HepG2 (cell line): ENCODE measurements at places on chromosomes 11 and 22.

GRCh38 chr22:50418624-50419023, 56.2 kb downstream of the SBF1 start:
- no peaks in the 10 kb centered on the region for H3K4me1 ChIP-seq
- no peak overlapping the region for H3K27ac ChIP-seq
- no peak for DNase-seq
- peaks cover 90% of the 10 kb centered on the region for H3K36me3 ChIP-seq
- H3K4me3 ChIP-seq: no peak overlapping the region

DNA sequence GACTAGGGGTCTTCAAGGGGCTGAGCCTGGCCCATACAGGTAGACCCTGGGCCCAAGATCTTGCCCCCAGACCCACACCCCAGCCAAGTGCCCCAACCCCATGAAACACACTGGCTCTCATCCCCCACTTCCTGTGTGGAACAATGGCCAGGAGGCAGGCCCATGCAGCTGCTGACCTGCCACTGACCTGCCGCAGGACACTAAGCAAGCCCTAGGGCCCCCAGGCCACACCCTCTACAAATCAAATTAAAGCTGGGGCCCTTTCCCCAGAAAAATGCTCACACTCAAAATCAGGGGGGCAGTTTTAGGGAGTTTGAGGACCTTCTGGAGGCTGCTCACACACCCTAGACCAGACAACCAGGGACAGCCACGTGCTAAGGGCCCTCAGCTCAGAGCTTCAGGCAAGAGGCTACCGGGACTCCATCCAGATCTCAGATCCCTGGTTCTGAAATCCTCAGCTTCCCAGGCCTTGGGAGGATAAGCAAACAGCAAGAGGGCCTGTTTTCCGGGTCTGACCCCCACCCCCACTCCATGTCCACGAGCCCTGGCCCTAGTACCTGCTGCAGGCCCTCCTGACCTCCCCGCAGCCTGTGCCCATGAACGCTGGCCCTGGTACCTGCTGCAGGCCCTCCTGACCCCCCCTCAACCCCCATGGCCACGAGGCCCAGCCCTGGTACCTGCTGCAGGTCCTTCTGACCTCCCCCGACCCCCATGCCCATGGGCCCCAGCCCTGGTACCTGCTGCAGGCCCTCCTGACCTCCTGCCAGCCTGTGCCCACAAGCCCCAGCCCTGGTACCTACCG, 10.0 kb downstream of the CARD10 start:
- peak overlapping the region; percentile 30 for H3K27ac ChIP-seq
- H3K4me3 ChIP-seq: no peak overlapping the region
- peaks cover 69% of the 10 kb centered on the region for H3K36me3 ChIP-seq
- no peaks in the 10 kb centered on the region for H3K27me3 ChIP-seq

GRCh38 chr11:120547811-120548681, 36.5 kb downstream of the GRIK4 start:
- no peaks in the 10 kb centered on the region for H3K36me3 ChIP-seq
- no peak overlapping the region for H3K4me3 ChIP-seq
- H3K4me1 ChIP-seq: peaks cover 20% of the 10 kb centered on the region
- H3K27me3 ChIP-seq: peaks cover 21% of the 10 kb centered on the region; the same call in 2 of the 3 replicates

- H3K36me3 ChIP-seq: no peaks in the 10 kb centered on the region
Observed at GRCh38 chr11:109958131-109958820, 134.9 kb upstream of the ZC3H12C start.

DNA sequence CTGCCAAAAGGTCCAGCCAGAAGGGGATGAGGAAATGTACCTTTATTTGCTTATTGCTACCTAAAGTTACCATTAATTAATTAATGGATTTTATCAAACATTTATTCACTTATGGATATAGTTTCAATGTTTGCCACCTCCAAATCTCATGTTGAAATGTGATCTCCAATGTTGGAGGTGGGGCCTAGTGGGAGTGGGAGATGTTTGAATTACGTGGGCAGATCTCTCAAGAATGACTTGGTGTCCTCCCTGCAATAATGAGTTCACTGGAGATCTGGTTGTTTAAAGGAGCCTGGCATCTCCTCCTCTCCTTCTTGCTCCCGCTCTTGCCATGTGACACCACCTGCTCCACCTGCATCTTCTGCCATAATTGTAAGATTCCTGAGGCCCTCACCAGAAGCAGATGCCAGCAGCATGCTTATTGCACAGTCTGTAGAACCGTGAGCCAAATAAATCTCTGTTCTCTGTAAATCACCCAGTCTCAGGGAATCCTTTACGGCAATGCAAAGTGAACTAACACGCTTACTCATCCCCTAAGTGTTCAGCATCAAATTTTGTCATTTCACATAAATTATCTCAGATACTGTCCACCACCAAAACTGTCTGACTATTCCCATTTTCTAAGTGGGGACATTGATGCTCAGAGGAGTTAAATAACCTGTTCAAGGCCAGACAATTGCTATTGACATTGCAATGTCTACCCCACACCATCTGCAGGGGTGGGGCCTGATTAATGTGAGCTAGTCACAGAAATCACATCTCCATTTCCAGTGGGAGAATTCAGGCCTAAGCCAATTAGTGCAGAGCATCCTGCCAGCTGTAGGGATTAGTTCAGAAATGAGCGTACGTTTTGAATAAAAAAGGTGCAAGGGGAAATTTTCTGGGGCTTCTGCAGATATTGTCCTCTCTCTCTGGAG, 51.6 kb upstream of the SYN3 start:
- H3K4me1 ChIP-seq: no peaks in the 10 kb centered on the region
- H3K4me3 ChIP-seq: no peak overlapping the region
- no peak for DNase-seq
- no peaks in the 10 kb centered on the region for H3K36me3 ChIP-seq
- no peak overlapping the region for H3K27ac ChIP-seq

DNA sequence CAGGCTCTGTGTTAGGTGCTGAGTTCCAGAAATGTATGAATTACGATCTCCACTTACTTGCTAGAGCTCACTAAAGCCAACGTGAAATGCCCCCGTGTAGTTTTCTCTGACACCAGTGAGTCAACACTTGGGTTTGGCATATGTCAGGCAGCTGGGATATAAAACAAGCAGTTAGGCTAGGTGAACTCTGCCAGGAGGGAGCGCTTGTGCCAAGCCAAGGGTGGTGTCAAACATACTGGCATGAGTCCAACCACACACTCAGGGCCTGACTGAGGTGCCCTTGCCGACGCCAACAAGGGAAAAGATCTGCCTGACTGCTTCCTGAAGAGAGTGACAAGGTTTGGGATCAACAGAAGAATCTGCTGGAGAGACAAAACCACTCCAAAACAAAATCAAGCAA, 167.8 kb upstream of the NARS2 start:
- DNase-seq: no peak
- 0 out of 3 replicates have a peak, but pooled peaks cover 22% of the 10 kb centered on the region for H3K27me3 ChIP-seq
- H3K27ac ChIP-seq: no peak overlapping the region

DNA sequence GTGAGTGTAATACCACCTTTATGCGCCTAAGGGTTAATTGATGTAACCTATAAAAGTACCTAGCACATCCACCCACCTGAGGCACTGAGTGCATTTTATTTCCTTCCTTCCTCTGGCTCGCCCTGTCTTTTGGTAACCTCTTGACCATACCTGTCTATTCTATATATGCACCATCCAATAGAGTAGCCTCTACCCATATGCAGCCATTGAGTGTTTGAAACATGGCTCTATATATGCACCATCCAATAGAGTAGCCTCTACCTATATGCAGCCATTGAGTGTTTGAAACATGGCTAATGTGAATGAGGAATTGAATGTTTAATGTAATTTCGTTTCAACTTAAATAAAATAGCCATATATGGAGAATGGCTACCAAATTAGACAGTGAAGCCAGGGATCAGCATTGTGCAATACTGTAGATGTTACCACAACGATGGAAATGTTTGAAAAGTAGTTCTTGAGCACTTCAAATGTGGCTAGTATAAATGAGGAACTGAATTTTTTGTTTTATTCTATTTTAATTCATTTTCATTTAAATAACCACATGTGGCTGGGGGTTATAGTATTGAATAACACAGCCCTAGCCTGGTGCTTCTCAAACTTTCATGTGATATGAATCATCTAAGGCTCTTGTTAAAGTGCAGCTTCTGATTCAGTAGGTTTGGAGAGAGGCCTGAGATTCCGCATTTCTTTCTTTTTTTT, 33.8 kb downstream of the SLC35F2 start:
- H3K27me3 ChIP-seq: no peaks in the 10 kb centered on the region
- H3K27ac ChIP-seq: no peak overlapping the region
- H3K4me3 ChIP-seq: no peak overlapping the region
- H3K36me3 ChIP-seq: no peaks in the 10 kb centered on the region
- H3K4me1 ChIP-seq: no peaks in the 10 kb centered on the region
- no peak for DNase-seq

DNA sequence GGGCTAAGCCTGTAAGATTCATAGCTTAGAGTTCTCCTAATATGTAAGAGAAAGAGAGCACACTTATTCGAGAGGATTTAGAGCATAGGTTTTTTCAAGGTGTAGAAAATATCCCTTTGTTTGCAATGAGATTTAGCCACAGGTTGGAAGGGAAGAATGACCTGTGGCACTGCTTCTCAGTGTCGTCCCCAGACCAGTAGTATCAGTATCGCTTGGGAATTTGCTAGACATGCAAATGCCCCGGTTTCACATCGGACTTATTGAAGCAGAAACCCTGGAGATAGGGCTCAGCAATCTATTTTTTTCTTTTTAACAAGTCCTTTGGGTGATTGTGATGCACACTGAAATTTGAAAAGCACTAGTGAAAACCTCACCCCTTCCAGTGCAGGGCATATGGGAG, 362.6 kb upstream of the C11orf87 start:
- no peak for DNase-seq
- H3K27me3 ChIP-seq: no peaks in the 10 kb centered on the region
- H3K36me3 ChIP-seq: no peaks in the 10 kb centered on the region
- no peak overlapping the region for H3K4me3 ChIP-seq

DNA sequence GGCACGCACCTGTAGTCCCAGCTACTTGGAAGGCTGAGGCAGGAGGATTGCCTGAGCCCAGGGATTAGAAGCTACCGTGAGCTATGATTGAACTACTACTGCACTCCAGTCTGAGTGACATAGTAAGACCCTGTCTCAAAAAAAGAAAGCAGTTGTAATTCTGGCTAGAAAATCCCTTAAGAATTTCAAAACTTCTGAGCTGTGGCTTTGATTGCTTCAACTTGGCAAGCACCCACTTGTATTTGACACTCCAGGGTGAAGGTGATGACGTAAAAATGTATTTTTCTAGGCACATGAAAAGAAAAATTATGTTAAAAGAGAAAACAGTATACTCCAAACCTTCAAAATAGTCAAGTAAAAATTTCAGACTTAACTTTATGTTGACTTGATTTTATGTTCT, 23.6 kb upstream of the ALKBH3 start:
- no peak overlapping the region for H3K27ac ChIP-seq
- DNase-seq: no peak
- no peaks in the 10 kb centered on the region for H3K27me3 ChIP-seq
- H3K4me1 ChIP-seq: no peaks in the 10 kb centered on the region
- peaks cover 28% of the 10 kb centered on the region; the same call in 2 of the 3 replicates for H3K36me3 ChIP-seq

GRCh38 chr11:124670732-124671131, 2.8 kb downstream of the SIAE start:
- no peaks in the 10 kb centered on the region; the same call in 1 of the 2 replicates for H3K36me3 ChIP-seq
- no peaks in the 10 kb centered on the region for H3K27me3 ChIP-seq
- no peak overlapping the region for H3K27ac ChIP-seq
- DNase-seq: no peak

GRCh38 chr11:45646275-45646927, 19.0 kb downstream of the CHST1 start:
- H3K4me3 ChIP-seq: no peak overlapping the region
- H3K4me1 ChIP-seq: no peaks in the 10 kb centered on the region
- peaks cover 2% of the 10 kb centered on the region for H3K27me3 ChIP-seq
- H3K36me3 ChIP-seq: no peaks in the 10 kb centered on the region
- H3K27ac ChIP-seq: no peak overlapping the region

GRCh38 chr11:65685981-65686380, 23.3 kb upstream of the RELA start:
- H3K27me3 ChIP-seq: peaks cover 17% of the 10 kb centered on the region; the same call in 1 of the 3 replicates
- no peak overlapping the region for H3K4me3 ChIP-seq
- H3K36me3 ChIP-seq: no peaks in the 10 kb centered on the region
- H3K27ac ChIP-seq: no peak overlapping the region
- DNase-seq: no peak

- no peaks in the 10 kb centered on the region for H3K27me3 ChIP-seq
- peaks cover 97% of the 10 kb centered on the region for H3K4me1 ChIP-seq
- DNase-seq: no peak
- peak overlapping the region; percentile 69 for H3K27ac ChIP-seq
Observed at GRCh38 chr11:57786436-57786835, 24.8 kb downstream of the CTNND1 start.

DNA sequence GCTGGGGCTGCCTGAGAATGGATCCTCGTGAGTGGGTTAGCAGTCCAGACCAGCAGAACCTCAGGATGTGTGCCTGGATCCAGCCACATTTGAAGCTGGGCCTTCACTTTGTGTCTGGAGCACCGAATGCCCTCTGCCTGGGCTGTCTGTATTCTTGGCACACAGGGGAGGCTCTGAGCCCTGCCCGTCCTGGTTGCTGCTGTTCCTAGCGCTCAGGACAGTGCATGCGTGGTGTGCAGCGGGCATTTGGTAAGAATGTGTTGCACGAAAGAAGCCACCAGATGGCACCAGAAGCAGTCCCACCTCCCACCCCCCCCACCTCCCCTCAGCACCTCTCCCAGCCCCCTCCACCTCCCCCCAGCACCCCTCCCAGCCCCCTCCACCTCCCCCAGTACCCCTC, 4.1 kb upstream of the MAPK11 start:
- H3K27me3 ChIP-seq: peaks cover 6% of the 10 kb centered on the region
- peaks cover 23% of the 10 kb centered on the region for H3K4me1 ChIP-seq
- H3K4me3 ChIP-seq: no peak overlapping the region
- peaks cover 18% of the 10 kb centered on the region; the same call in 2 of the 3 replicates for H3K36me3 ChIP-seq

DNA sequence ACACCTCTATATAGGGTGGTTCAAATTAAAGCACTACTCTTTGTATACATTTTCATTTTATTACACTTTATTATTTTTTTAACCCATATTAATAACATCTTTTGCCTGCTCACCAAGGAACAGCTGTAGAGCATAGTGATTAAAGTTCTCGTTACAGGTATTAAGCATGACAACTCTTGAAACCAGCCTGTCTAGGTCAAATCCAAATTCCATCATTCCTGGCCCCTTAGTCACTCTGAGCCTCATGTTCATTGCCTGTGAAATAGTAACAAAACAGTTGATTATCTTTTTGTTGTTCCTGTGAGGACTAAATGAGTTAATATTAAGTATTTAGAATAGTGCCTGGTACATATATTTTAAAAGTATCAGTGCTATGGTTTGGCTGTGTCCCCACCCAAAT, 334.5 kb downstream of the RAB38 start:
- no peak for DNase-seq
- no peaks in the 10 kb centered on the region for H3K27me3 ChIP-seq
- H3K4me3 ChIP-seq: no peak overlapping the region
- H3K27ac ChIP-seq: no peak overlapping the region

- H3K4me3 ChIP-seq: peak overlapping the region; percentile 31; the same call in 1 of the 2 replicates
- H3K27me3 ChIP-seq: no peaks in the 10 kb centered on the region
- H3K4me1 ChIP-seq: peaks cover 74% of the 10 kb centered on the region
- H3K36me3 ChIP-seq: no peaks in the 10 kb centered on the region
- peak overlapping the region; percentile 74 for H3K27ac ChIP-seq
Observed at GRCh38 chr11:62260261-62260953, 9.6 kb upstream of the SCGB2A2 start.
